ENCODE measurements at places on chromosomes 16 and 17.

DNA sequence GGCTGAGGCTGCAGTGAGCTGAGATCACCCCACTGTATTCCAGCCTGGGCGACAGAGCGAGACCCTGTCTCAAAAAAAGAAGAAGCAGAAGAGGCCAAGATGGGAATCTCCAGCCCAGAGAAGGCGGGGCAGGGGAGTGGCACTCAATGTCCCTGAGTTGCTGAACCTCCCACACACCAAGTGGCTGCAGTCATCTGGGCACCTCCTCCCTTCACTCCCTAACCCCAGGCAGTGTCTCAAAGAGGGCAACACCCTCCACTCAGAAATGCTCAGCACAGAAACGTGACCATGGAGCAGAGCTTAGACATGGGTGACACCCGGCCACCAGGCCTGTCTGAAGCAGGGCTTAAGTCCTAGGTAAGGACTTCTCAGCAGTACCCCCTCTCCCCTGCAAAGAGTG lies 36.3 kb upstream of the BCAR1 start:
- DNase-seq, result no peak

DNA sequence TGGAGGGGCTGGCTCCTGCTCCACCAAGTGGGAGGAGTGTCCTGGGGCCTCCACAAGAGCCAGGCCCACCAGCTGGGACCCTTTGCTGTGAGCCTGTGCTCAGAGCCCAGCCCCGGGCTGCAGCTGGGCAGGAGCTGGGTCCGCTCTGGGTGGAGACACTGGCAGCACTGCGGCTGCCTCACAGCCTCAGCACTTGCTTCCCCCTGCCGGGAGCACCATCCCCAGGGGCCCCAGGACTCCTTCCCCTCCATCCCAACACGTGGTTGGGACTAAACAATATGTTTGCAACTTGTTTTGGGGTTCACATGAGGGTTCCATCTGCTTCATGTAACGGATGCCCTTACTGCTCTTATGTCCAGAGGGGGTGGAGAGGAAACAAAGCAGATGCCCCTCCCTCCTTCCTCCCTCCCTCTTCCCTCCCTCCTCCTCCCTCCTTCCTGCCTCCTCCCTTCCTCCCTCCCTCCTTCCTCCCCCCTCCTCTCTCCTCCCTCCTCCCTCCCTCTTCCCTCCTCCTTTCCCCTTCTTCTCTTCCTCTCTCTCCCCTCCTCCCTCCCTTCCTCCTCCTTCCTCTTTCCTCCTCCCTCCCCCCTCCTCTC lies 16.3 kb upstream of the CBFA2T3 start:
- peak; percentile 52 for DNase-seq

DNA sequence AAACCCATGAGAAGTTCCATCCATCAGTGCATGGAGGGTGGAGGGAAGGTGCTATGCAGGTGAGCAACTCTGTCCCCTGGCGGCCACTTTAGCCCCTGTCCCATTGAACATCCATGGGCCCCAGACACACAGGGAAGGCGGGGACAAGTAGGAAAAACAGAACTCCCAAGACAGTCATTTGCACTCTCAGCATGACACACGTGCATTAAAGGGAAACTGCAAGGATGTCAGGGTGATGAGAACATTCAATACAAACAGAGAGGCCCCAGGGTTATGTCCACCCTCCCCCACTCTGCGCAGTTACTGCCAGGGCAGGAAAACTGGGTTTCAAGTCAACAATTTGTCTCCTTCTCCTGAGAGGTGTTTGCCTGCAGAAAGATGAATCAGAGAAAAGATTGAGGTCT lies 44.0 kb upstream of the AKTIP start:
- DNase-seq, result no peak

- DNase-seq, result no peak
Observed at GRCh38 chr16:25045696-25046381, 30.7 kb upstream of the ARHGAP17 start.

- DNase-seq, result no peak
Observed at GRCh38 chr16:79018650-79019429, 581.7 kb downstream of the MAF start.
